Smooth muscle cell of the coronary artery (primary cell): ENCODE measurements at places on chromosomes 1 and 21. TPM values are rescaled to one million over a fixed set of nuclear protein-coding genes. Genes with fewer than 3 reads are reported as not detected.

GUCA2A gene
- total RNA-seq = not detected in 2 replicates

FAM72D gene
- 0.68 TPM in 1 of 2 replicates, not detected in the other for total RNA-seq

KRTAP23-1 gene
- total RNA-seq = not detected in 2 replicates

ETV3L gene
- not detected in 2 replicates for total RNA-seq

OR2L3 gene
- total RNA-seq = not detected in 2 replicates

GJA9 gene
- 0.12 TPM in 1 of 2 replicates, not detected in the other for total RNA-seq

SWT1 gene
- total RNA-seq = 3.2 and 3.4 TPM in 2 replicates

TACSTD2 gene
- under 0.01 TPM in 1 of 2 replicates, not detected in the other for total RNA-seq

ADCY10 gene
- under 0.01 and 0.12 TPM in 2 replicates for total RNA-seq

EPHB2 gene
- 8.1 and 14.3 TPM in 2 replicates for total RNA-seq

FCRL6 gene
- total RNA-seq = not detected in 2 replicates

ADAMTS5 gene
- total RNA-seq = 0.08 and 8.1 TPM in 2 replicates

DCDC2B gene
- total RNA-seq = not detected in 2 replicates

KIF26B gene
- 4.4 and 10.6 TPM in 2 replicates for total RNA-seq

S100A10 gene
- 109 and 170 TPM in 2 replicates for total RNA-seq

PLD5 gene
- not detected in 2 replicates for total RNA-seq

HSPA6 gene
- total RNA-seq = 0.75 and 0.94 TPM in 2 replicates

ARMH1 gene
- total RNA-seq = 0.60 and 3.5 TPM in 2 replicates

NBPF10 gene
- 1.9 and 2.3 TPM in 2 replicates for total RNA-seq

WNT9A gene
- 0.23 and 0.70 TPM in 2 replicates for total RNA-seq

SLC6A9 gene
- total RNA-seq = 4.6 and 7.5 TPM in 2 replicates

TBX15 gene
- 1.2 and 20.9 TPM in 2 replicates for total RNA-seq

ODF2L gene
- 12.1 and 20.0 TPM in 2 replicates for total RNA-seq

MCOLN3 gene
- under 0.01 and 0.59 TPM in 2 replicates for total RNA-seq

KRTAP7-1 gene
- total RNA-seq = not detected in 2 replicates

TSHB gene
- not detected in 2 replicates for total RNA-seq

S100B gene
- 0.38 and 0.59 TPM in 2 replicates for total RNA-seq

CLIC6 gene
- total RNA-seq = 0.23 TPM in 1 of 2 replicates, not detected in the other

LIN28A gene
- 0.08 TPM in 1 of 2 replicates, not detected in the other for total RNA-seq

ACP6 gene
- 1.2 and 5.3 TPM in 2 replicates for total RNA-seq

TTC22 gene
- total RNA-seq = not detected in 2 replicates

CRYAA gene
- not detected in 2 replicates for total RNA-seq

SHISAL2A gene
- total RNA-seq = not detected in 2 replicates

PTAFR gene
- 0.12 TPM in 1 of 2 replicates, not detected in the other for total RNA-seq

KRTAP10-5 gene
- not detected in 2 replicates for total RNA-seq

LGR6 gene
- total RNA-seq = not detected in 2 replicates

AGT gene
- 0.45 and 6.8 TPM in 2 replicates for total RNA-seq

AQP10 gene
- total RNA-seq = 0.12 and 0.15 TPM in 2 replicates

INAVA gene
- total RNA-seq = 0.08 TPM in 1 of 2 replicates, not detected in the other

FALEC gene
- 0.23 and 0.70 TPM in 2 replicates for total RNA-seq
